Renal cortex interstitium (tissue), 15 donors: ENCODE measurements at places on chromosomes 6 and 20. TPM values are rescaled to one million over a fixed set of nuclear protein-coding genes. Genes with fewer than 3 reads are reported as not detected.

The MYLIP gene
- polyA plus RNA-seq: 45.6 TPM

The SLC17A3 gene
- polyA plus RNA-seq: 1.2 TPM

The ADGRB3 gene
- 3.3 TPM for polyA plus RNA-seq

The CNKSR3 gene
- 54.0 TPM for polyA plus RNA-seq

The SRMS gene
- 0.16 TPM for polyA plus RNA-seq

The CRYBG1 gene
- polyA plus RNA-seq: 25.4 TPM

The DUSP15 gene
- 17.1 TPM for polyA plus RNA-seq

The CST4 gene
- not detected for polyA plus RNA-seq

The ADGRG6 gene
- 28.4 TPM for polyA plus RNA-seq

The PPP1R16B gene
- polyA plus RNA-seq: 8.1 TPM

The KHDRBS2 gene
- 2.6 TPM for polyA plus RNA-seq

GRCh38 chr6:6588064-6588923, at the start of gene LY86:
TSS of gene LY86 (plus strand) at chr6:6588720. CDS start at chr6:6588735, 15 bp downstream.
- no peak for DNase-seq

- peak; percentile 61 for DNase-seq
Measured at GRCh38 chr20:21719592-21720214, 14.2 kb downstream of the PAX1 start.

DNA sequence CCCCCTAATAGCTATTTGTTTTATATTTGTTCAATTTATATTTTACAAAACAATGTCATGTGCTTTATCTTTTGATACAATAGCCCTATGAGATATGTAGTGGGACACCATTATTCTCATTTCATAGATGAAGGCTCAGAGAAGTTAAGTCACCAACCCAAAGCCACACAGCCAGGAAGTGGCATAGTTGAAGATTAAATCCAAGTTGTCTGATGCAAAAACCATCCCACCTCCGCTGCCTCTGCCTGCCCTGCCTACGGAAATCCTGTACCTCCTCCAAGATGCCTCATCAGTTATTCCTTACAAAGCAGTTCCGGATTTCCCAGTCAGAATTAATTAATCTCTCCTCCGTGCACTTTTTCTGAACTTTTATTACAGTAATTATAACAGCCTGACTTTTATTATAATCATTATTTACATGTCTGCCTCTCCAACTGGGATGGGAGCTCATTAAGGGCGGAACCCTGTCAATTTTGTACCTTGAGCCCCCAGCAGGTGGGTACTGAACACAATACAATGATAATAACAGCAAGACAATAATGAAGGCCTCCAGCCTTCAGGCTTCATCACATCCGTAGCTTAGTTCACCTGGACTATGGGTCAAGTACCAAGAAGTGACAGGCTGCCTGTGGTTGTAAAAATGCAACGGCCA, 54.7 kb downstream of the LRFN2 start:
- no peak for DNase-seq

DNA sequence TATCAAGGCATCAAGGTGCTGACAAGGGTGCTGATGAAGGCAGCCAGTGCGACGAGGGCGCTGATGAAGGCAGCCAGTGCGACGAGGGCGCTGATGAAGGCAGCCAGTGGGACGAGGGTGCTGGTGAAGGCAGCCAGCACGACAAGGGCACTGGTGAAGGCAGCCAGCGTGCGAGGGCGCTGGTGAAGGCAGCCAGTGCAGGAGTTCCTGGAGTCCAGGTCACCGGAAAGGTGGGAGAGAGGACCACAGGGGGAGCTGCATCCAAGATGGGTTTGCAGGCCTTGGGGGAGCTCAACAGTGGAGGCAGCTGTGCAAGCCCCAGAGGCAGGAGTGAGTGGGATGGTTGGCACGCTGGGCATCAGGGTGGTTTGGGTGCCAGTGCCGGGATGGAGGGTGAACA, 176.3 kb downstream of the TBXT start:
- no peak for DNase-seq

- no peak for DNase-seq
Measured at GRCh38 chr20:49432550-49432949, 49.9 kb downstream of the KCNB1 start.

DNA sequence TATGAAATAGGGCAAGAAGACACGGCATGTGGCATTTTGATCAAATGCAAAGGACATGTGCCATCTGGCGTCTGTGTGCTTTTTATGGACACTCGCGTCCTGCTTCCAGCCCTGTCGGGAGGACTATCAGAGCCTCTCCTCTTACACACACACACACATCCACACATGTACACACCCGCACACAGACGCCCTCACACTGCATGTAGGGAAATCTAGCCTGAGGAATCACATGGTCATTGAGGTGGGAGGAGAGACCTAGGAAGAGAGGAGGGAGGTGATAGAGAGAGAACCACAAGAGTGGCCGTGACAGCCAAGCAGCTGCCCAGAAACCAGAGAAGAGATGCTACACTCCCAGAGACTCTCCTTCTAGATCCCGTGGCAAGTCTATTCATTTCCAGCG, 105.9 kb upstream of the CDYL start:
- DNase-seq: no peak

DNA sequence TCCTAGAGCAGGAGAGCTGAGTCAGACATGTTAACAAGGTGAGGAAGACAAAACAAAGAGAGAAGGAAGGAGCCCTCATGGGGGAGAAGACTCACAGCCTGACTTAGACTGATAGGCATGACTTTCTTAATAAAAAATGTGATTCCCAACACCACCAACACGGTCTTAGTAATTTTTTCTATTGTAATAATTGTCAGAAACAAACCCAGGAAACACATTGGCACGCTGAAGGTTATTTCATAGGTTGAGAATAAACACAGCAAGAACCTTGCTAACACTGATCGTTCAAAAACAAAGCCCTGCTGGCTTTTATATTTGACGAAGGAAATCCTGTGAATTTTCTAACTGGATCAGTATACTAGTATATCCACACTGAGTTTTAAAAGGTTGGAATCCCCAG, 286.8 kb downstream of the HACE1 start:
- DNase-seq: no peak

GRCh38 chr6:14792118-14792955, 453.5 kb upstream of the JARID2 start:
- no peak for DNase-seq

DNA sequence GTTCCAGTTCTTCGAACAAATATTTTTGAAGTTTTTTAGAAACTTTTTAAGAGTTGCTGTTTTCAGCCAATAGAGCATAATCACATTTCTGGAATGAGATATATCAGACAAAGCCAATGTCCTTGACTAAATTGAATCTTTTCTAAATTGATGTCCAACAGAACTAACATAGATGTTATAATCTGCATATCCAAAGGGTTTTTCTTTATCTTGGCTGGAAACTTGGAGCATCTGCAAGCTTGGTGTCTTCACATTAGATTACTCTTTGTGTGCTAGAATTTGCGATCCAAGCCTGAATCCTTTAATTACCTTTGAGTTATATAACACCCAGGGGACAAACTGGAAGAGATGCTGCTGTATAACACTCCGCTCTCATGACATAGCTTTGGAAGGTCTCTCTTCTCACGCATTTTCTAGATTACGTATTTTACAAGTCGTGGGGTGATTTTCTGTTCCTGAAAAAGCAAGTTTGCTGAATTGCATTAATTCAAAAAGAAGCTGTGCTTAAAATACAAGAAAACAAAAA, 64.4 kb upstream of the FUCA2 start:
- no peak for DNase-seq

DNA sequence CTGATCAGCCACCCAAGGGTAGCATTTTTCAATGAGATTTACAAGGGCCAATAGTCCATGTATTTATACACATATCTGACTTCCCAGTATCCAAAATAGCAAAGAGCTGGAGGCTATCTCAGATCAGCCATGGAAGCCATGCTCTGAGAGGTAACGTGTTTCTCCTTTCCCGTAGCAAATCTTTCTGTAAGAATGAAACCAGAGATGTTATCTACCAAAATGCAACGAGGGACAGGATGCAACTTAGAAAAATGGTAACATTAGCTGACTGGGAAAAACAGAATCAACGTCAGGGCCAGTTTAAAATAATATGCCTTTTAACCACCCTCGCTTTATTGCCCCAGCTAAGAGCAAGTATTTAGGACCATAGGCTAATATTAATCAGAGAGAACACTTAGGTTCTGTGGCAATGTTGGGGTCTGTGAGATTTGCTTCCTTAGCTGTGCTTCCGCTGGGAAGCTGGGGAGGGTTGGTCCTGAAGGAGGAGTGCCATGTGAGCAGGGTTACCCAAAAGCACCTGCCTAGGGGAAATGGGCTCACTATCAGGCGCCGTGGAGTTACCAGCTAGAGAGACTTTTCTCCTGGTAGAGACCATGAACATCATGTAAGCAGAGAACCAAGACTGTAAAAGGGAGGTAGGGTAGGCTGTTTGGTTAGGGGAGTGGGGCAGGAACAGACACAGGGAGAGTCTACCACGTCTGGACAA, 1.2 kb downstream of the ZNF831 start:
- DNase-seq: no peak

DNA sequence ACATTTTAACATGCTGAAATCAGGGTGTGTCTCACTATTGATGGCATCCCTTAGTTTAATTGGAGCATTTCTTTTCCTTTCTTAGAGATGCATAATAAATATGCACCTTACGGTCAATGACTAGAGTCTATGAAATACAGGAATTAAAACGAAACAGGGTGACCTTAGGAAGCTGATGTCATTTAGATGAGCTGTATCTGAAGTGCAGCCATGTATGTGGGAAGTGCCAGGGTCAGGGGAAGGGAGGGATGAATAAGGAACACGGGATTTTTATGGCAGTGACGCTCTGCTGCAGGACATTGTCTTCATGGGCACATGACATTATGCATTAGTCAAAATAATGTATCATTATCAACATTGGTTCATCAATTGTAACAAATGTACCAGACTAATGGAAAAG, 84.0 kb downstream of the AGPAT4 start:
- no peak for DNase-seq

DNA sequence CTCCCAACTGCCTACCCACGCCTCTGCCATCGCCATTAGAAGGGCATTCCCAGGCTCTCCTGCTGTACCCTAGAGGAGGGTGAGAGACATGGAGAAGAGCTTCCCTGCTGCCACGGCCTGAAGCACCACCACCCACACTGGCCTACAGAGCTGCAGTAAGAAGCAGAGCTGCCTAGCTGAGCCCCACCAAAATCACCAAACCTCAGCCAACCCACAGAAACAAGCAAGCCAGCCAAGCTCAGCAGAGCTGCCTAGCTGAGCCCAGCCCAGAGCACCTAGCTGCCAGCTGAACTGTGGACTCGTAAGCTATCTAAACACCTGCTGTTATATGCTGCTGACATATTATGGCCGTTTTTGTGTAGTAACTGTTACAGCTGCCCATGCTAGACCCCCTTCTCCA, 149.2 kb downstream of the PCSK2 start:
- no peak for DNase-seq

DNA sequence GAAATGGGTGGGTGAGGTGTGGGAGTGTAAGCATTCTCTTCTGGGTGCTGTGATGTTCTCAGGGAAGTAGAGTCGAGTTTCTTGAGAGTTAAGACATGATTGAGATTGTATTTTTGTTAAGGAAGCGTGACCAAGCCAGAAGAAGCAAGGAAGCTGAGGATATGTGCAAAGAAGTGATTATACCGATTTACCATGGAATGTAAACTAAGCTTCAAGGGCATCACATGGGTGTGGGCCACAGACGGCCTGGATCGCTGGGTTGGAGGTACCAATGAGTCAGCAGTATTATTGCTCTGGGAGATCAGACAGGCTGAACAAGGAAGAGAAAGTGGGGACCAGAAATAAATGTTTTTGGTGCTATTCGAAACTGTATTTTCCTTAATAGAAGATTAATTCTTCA, 184.1 kb upstream of the GMDS start:
- no peak for DNase-seq

- no peak for DNase-seq
Measured at GRCh38 chr20:23585808-23586734, 17.8 kb upstream of the CST9L start.

DNA sequence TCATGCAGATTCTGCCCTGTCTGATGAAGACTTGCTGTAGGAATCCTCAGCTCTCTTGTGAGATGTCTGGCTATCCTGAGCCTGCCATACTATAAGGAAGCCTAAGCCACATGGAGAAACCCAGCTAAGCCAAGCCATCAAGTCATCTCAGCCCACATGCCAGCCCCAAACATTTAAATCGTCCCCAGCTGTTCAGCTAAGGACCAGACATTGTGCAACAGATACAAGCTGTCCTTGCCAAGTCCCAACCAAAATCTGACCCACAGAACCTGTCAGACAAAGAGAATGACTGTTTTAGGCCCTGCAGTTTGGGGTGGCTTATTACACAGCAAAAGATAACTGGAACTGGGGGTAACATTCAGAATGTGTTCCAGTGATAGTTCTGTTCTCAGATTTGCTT, 36.8 kb upstream of the FOXC1 start:
- DNase-seq: no peak
